ENCODE measurements at places on chromosomes 6 and 20.

DNA sequence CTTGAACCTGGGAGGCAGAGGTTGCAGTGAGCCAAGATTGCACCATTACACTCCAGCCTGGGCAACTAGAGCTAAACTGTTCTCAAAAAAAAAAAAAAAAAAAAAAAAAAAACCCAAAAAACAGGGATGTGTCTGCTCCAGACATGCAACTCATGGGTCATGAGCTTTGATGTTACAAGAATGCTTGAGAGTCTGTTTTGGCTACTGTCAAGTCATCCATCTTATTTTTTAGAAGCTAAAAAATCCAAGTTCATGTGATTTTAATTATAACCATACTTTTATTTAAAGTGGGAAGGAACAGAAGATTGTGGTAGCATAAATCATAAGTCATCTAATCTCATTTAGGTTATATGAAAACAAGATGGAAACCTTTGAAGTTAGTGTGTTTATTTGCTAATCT lies 120.6 kb downstream of the PDE7B start:
- DNase-seq: no peak

GRCh38 chr6:110495949-110496348 lies 19.5 kb upstream of the SLC22A16 start:
- no peak for DNase-seq

DNA sequence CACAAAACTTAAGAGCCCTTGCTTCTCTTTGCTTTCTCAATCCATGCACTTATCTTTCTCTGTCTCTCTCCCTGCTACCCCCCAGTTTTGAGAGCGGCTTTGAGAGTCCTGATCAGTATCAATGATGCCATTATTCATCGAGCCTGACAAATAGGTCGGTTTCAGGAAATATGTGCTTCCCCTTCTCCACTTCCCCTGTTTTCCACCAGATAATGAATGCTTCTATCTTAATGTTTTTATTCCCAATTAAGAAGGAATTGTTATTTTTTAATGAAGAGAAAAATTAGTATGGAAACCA lies 117.7 kb downstream of the KIF13A start:
- DNase-seq: no peak

- DNase-seq: no peak
Observed at GRCh38 chr6:14379568-14379967, 262.0 kb downstream of the CD83 start.

GRCh38 chr6:167797476-167798265 lies 29.0 kb upstream of the AFDN start:
- no peak for DNase-seq

- no peak for DNase-seq
Observed at GRCh38 chr6:14728396-14729024, 517.4 kb upstream of the JARID2 start.

DNA sequence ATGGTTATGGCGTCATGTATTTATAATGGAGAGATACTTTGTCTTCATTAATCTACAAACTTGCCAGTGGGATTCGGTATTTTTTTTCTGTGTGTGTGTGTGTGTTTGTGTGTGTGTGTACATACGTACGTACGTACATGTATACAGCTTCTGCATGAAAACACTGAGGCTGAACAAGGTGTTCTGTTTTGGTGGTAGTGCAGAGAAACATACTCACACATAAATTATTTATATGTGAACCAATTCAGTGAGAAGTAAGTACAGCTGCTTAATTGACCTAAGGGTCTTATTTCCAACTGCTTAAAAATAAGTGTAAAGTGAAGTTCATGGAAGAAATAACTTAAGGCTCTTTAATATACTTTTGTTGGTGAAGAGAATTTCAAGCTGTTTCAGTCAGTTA lies 234.2 kb downstream of the BCKDHB start:
- DNase-seq: no peak

DNA sequence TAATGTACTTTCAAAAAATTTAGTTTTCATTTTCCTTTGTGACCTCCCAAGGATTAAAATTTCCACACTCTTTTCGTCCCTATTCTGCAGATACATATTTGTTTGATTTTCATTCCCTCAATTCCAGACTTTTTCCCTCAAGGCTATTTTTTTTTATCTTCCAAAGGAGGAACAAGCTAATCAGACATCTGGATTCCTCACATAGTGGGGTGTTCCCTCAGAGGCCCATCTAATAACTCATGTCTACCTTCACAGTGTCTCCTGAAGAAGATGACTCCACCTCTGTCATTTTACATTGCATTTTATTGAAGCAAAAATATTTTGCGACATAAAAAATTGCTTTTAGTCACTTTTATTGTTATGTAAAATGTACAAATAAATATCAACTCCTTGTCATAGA lies 122.2 kb downstream of the RFPL4B start:
- DNase-seq: no peak

GRCh38 chr6:98998103-98998502 lies 50.4 kb upstream of the FBXL4 start:
- no peak for DNase-seq

GRCh38 chr20:3167738-3168078 lies 5.6 kb downstream of the LZTS3 start:
- no peak for DNase-seq

GRCh38 chr6:143621159-143621873 lies 56.4 kb upstream of the PHACTR2 start:
- DNase-seq: no peak

GRCh38 chr20:46388201-46388836 lies 18.1 kb downstream of the ELMO2 start:
- no peak for DNase-seq

DNA sequence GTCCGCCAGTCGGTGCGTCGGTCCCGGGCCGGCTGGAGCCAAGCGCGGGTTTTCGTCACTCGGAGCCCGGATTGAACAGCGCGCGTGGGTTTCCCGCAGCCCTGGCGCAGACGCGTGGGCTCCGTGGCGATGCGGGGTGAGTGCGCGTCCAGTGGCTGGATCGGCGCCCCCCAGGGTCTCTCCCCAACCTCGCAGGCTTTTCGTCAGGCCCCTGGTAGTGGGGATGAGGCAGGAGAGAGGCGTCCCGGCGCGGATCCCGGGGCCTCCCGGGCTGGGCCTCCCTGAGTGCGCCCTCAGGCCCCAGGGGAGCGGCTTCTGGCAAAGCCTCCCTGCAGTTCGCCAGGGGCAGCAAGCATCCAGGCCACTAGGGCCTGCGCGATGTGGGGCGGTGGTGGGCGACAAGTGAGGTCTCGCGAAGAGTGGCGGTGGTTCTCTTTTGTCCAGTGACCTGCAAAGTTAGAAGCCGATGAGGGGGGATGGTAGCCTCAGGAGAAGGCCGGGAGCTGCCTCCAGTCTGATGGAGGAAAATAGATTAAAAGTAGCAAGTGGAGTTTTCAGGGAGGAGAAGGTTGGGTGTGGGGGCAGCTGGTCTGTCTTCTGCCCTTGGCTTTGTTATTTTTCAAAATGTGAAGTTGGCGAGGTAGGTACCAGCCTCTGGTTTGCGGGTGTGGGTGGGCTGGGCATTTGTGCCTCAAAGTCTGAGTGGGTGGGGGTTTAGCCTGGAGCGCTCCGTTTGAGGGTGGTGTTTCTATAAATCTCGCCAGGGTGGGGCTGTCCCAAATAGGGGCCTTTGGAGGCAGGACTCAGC lies 1.6 kb downstream of the TOX2 start:
- DNase-seq: no peak

- no peak for DNase-seq
Observed at GRCh38 chr6:97978855-97979271, 695.8 kb upstream of the MMS22L start.

DNA sequence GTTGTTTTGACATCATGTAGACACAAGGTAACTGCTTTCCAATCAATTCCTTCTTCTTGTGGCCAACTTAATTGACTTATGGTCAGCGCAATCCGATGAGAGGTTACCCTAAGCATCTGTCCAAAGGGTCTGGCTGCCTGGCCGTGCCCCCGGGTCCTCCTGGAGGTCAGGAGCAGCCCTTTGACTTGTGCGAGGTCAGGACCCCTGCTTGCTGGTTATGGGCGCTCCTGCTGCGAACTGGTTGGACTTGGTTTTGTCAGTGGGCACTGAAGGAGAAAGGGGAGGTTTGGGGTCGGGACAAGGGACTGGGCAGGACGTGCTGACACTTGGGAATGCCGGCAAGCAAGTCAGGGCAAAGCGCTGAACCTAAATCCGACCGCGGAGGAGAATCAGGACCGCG lies 215.6 kb downstream of the QKI start:
- no peak for DNase-seq

DNA sequence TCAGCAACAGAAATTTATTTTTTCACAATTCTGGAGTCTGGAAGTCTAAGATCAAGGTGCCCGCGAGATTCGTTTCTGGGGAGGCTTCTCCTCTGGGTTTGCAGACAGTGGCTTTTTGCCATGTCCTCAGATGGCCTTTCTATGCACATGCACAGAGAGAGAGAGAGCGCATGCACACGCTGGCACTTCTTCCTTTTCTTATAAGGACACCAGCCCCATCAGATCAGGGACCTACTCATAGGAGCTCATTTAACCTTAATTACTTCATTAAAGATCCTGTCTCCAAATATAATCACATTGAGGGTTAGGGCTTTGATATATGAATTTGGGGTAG lies 260.7 kb upstream of the PLCB4 start:
- no peak for DNase-seq

DNA sequence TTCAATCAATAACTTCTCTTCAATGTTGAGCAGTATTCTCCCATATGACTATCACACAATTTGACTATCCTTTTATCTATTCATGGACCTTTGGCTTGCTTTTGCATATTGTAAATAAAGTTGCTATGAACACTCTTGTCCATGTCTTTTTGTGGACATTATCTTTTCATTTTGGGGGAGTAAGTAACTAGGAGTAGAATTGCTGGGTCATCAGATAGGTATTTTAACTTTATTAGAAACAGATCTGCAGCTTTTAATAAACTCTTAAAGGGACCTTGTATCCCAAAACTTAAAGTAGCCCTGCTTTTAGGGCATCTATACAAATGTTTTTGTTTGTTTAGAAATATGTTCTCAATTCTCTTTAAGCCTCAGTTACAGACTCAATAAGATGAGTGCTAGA lies 614.2 kb upstream of the CITED2 start:
- no peak for DNase-seq

GRCh38 chr6:164108869-164109769 lies 694.6 kb downstream of the QKI start:
- no peak for DNase-seq

DNA sequence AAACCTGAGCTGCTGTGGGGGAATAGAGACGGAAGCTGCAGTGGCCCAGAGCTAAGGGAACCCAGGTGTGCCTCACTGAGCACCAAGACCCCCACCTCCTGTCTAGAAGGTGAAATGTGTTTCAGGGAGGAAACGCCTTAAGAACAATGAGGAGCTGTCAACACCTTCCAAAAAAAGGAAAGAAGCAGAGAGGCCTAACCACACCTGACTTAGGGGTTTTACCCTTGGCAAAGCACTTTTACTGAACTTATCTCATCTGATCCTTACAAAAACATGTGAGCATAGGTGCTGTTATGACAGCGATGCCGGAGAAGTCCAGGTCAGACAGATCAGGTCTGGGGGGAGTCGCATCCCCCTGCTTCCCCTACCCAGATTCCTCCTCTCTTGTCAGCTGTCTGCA lies 16.1 kb upstream of the CDKN1A start:
- DNase-seq: no peak

DNA sequence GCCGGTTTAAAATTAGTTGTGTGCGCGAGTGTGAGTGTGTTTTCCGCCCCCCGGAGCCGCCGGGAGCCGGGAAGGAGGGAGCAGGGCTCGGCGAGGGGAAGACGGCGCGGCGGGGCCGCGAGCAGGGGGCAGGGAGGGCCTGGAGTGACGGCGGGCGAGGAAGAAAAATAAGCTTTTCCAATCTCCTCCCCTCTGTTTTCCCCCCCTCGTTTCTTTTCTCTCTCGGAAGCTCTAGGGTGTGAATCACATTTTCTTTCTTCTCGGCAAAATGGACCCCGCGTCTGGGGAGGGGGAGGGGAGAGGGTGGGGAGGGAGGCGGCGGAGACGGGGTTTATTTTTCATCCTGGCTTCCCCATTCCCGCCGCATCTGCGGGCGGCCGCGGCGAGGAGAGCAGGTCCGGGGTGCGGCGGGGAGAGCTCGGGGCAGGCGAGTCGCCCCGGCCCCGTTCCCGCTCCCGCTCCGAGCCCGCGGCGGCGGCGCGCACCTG lies 881 bp downstream of the BICRAL start:
- peak; percentile 93 for DNase-seq

DNA sequence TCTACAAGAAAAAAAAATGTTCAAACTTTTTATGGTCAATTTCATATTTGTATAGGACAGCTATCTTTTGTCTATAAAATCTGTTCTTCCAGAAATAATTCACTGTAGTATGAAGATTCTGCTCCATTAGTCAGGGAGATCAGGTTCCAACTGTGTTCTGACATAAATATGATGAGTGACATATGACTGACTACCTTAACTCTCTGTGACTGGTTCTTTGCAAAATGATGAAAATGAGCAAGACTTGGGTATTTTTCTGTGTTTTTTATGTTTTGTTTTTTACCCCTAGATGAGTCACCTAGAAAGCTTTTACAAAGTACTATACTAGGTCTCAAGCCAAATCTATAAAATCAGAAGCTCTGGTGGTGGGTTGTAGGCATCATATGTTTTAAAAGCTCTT lies 229.6 kb downstream of the MMUT start:
- no peak for DNase-seq

- no peak for DNase-seq
Observed at GRCh38 chr6:25278261-25278913, 787 bp upstream of the CARMIL1 start.

- no peak for DNase-seq
Observed at GRCh38 chr6:136775548-136775947, 16.7 kb downstream of the MAP3K5 start.

DNA sequence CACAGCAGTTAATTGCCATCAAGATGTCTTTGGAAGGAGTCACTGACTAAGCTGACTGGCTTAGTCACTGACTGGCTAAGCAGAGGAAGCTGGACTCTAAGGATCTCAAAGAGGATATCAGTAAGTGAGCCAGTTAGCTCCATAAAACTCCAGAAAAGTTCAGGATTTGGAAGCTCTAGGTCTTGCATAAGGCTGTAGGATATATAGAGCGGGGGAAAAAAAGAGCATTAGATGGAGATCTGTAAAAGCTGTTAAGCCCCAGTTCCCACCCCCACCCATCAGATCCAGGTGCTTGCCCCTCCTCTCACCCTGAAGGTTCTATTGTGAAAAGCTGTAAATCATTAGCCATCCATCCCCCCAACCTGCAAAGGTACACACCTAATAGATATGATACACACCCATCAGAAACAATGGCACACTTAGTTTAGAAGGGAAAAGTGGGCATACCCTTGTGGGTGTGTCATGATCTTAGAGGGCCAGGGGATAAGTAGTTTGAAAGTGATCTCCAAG lies 32.2 kb downstream of the CARMIL1 start:
- no peak for DNase-seq

DNA sequence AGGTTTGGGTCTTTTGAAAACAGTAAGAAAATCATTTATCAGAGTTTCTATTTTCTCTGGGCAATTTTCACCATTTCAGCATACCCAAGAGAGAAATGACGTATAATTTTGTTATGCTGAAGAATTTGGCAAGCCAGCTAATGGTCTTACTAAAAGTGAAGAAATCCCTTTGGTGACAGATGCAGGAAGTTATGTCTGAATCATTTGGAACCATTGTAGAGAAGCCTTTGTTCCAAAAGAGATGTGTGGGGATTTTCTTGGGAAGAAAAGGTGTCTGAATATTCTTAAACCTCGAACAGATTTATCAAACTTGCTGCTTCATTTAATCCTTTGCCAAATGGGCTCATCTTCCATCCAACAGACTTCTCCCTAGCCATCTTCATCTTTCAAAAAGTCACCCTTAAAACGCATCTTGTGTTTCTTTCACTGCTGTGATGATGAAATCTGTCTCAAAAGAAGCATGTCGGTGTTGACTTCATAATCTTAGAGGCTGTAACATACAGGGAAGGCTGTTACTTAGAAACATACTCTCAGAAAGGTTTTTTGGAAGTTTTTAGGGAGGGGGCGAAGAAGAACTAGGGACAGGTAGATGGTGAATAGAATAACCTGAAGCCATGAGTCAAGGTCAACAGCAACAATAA lies 39.5 kb downstream of the CITED2 start:
- DNase-seq: no peak
